ENCODE measurements at places on chromosomes 5 and 9.
A peak's percentile ranks its signal among the peaks of the same experiment; 100 is the strongest.

DNA sequence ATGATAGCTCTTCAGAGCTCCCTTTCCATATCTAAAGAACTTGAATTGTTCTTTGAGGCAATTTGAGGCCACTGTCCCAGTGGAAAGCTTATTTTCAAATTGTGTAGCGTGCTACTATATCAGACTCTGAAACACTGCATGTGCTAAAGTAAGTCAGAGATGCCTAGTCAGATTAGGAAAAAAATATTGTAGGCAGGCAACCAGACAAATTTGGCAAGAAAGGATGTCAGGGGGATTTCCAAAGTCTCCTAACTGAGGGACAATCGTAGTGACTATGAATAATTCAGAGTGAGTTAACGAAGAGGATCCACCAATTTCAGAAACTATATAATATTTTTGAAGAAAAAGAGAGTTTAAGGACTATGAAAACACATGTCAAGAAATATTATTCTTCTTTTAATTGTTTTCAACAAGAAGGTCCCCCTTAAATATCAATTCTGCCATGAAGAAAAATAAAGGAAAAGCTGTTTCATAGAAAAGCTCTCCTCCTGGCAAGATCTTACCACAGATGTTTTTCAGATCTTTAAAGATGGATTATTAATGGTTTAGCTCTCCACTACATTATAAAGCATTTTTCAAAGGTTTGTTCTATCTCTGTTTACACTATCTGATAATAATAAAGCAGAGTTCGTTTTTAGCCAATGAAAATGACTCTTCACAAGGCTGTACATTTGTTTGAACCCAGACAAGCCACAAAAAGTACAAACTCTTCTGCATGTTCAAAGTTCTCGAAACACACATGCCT is 273.5 kb upstream of the PTGER4 start:
- peak; percentile 41 for DNase-seq

DNA sequence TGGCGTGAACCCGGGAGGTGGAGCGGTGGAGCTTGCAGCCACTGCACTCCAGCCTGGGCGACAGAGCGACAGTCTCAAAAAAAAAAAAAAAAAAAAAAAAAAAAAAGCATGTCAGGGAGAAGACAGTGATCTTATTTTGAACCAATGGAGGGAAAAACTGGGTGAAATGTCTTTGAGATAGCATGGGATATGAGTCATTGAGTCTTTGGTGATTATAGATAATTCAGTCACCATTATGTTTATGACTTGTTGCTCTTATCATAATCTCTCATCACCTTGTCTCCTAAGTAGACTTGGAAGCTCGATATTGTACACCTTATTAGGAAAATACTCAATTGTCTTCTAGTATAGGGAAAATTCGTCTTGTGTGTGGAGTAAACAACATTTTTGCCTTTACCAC is 55.1 kb upstream of the KDM4C start:
- DNase-seq: no peak

DNA sequence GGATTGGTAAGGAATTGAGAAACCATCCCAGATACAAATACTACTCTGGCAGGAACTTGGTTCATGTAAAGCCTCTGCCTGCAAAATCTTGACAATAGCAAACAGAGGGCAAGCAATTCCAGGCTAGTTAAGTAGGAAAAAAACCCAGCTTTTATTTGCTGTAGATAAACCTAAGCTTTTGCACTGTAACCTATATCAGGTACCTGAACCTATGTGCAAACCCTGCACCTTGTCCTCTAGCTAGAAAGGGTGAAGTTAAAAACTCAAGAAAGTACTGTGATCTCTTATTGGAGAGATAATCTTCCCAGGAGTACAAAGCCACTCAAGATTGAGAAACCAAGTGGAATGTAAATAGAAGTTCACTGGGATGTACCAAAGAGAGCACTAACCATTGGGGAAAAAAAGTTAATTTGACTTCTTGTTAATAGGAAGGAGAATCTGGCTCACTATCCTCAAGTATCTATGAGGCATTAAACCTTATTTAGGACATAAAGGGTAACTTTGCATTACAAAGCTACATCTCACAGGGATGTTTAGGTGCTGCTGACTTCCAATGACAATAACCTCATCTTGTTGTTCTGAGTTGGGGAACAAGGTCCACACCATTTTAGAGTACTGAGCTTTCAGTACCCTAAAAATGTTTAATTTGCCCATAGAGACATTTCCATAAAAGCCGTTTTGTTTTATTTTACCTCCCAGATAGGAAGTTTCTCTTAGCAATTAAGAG is 73.8 kb upstream of the PCA3 start:
- no peak for DNase-seq

GRCh38 chr5:115417076-115417475 is 120.6 kb upstream of the CCDC112 start:
- no peak for DNase-seq

- no peak for DNase-seq
Measured at GRCh38 chr5:146515473-146516150, 378 bp downstream of the GPR151 start.

- DNase-seq: no peak
Measured at GRCh38 chr5:132859889-132860437, 6.3 kb downstream of the GDF9 start.

GRCh38 chr5:10849278-10849677 is 88.2 kb upstream of the DAP start:
- DNase-seq: no peak

DNA sequence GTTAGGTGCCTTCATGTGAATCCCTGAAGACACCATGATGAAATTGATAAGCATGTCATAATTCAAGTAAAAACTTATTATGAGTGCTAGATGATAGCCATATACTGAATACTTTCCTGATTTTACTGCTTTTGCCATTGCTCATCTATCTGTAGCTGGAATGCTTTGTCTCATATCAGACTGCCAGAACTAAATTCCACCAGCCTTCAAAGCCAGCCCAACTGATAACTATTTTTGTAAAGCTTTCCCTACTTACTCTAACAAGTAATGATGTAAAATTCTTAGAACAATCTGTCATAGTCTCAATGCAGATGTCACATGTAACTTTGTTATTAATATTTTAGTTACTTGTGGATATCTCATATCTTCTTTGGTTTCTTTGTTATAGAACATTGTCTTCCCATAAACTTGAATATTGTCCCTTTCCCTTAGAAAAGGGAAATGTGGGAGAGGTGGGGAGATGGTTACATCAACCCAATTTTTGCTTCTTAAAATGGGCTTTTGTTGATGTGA is 128.3 kb downstream of the ZCCHC7 start:
- DNase-seq: no peak

GRCh38 chr9:127980060-127980705 is 606 bp downstream of the EEIG1 start:
- DNase-seq: peak; percentile 47

GRCh38 chr9:18438300-18438925 is 35.5 kb upstream of the ADAMTSL1 start:
- no peak for DNase-seq
